ENCODE measurements at places on chromosomes 6 and 20.
A peak's percentile ranks its signal among the peaks of the same experiment; 100 is the strongest.

DNA sequence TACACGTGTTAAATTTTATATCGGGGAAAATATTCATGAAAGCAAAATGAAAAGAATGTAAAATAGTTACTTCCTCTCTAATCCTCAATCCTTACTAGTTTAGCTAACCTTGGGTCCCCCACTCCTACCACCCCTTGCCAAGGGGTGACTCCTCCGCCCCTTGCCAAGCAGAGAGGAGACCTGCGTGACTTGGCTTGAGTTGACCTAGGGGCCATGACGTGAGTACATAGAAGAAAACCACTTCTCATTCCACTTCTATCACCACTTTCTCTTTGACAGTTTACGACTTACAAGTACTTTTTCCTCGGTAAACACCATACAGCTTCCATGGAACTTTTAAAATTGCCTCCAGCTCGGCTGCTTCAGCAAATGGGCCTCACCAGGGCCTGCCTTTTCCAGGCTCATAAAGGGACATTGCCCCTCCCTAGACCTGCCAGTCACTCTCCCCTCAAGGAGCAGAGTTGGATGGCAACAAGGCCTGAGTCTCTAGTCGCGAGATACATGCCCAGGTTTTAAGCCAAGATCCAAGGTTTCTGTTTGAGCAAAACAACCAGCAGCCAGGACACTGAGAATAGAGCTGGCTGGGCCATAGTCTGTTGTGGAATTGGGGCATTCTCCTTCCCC is 29.9 kb downstream of the SDCBP2 start:
- no peak for DNase-seq

DNA sequence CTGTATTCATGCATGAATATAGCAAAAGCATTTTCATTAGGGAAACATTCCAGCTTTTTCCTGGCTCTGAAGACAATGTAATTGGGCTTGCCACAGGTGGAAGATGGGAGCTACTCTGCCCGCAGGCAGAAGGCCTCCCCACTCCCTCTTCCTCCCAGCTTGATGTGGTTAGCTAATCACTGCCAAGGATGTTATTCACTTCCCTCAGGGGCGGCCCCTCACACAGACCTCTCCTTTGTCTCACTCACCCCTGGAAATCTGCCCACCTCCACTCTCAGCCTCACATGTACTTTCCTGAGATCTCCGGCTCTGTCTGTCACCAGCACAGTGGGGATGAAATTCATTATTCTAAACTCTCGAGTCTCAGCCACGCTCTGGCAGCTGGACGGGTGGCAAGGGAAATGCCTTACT is 100.7 kb downstream of the ANKRD60 start:
- DNase-seq, result no peak

- DNase-seq, result no peak
Observed at GRCh38 chr6:37974381-37974780, 154.9 kb downstream of the ZFAND3 start.

- DNase-seq, result no peak
Observed at GRCh38 chr6:36622901-36623546, 28.9 kb downstream of the SRSF3 start.

GRCh38 chr20:13017883-13018535 is 9.2 kb downstream of the SPTLC3 start:
- no peak for DNase-seq

- DNase-seq, result no peak
Observed at GRCh38 chr6:17622144-17622543, 22.0 kb downstream of the FAM8A1 start.

DNA sequence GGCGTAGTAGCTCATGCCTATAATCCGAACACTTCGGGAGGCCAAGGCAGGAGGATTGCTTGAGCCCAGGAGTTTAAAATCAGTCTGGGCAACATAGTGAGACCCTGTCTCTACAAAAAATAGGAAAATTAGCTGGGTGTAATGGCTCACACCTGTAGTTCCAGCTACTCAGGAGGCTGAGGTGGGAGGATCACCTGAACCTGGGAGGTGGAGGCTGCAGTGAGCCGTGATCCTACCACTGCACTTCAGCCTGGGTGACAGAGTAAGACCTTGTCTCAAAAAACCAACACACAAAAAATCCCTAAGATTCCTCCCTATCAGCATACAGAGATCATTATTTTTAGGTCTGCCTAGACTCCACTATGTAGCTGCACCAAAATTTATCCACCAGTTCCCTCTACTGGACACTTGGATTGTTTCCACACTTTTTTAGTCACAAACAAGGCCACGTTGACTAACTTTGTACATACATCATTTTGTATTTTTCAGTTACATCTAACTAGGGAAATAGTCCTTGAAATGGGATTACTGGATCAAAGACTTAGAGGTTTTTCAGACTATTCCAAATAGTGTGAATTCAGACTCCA is 3.6 kb upstream of the PHF1 start:
- no peak for DNase-seq

GRCh38 chr6:100220543-100220942 is 226.5 kb upstream of the MCHR2 start:
- no peak for DNase-seq

DNA sequence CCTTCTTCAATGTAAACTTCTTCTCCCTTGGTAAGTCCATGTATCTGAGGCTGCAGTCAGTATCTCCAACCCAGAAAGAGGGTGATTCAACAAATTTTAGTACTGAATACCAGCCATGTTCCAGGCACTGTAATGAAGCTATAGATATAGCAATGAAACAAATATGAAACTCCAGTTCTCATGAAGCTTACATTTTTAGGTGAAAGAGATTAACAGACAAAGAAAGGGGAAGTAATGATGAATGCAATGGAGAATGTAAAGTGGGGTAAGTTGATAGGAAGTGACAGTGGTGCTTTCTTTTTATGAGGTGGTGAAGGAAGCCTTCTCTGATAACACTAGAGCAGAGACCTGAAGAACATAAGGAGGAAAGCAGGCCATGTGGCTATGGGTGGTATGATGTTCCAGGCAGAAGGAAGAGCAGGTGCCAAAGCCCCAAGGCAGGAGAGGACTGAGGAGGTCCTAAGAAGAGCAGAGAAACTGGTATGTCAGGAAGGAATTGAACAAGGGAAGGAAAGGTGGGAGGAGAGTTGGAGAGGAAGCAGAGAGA is 143.6 kb downstream of the TFAP2B start:
- DNase-seq, result no peak

- no peak for DNase-seq
Observed at GRCh38 chr6:157228426-157229131, 94.7 kb downstream of the TMEM242 start.

GRCh38 chr20:3283222-3283820 is 44.3 kb upstream of the SLC4A11 start:
- no peak for DNase-seq

DNA sequence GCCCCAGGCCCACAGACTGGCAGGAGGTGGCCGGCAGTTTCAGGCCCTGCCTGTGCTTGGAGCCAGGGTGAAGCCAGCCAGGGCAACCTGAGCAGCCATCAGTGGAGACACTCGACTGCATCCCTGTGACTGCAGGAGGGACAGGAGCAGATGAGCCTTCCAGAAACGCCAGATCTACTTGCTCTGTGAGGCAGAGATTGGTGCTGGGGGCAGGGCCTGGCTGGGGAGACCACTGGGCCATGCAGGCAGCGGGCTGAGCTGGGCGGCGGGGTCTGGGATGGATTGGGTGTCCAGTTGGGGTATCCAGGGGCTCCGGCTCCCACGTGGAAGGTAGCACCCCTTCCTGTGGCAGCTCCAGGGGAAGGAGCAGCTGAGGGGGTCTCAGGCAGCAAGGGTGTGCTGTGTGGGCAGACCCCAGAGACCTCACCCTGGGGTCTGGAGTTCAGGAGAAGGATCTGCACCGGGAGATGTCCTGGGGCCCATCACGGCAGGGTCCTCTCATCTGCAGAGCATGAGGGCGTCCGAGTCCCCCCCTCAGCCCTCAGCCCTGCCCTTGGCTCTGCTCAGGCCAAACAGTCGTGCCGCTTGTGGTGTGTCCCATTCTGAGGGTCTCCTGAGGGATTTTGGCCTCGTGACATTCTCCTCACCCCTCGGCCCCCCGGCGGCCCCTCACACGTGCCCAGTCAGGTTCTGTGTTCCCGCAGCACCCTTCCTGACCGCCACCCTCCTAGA is 334.9 kb downstream of the TAF4 start:
- DNase-seq, result no peak

- no peak for DNase-seq
Observed at GRCh38 chr6:166834049-166834448, 122.3 kb downstream of the RNASET2 start.

DNA sequence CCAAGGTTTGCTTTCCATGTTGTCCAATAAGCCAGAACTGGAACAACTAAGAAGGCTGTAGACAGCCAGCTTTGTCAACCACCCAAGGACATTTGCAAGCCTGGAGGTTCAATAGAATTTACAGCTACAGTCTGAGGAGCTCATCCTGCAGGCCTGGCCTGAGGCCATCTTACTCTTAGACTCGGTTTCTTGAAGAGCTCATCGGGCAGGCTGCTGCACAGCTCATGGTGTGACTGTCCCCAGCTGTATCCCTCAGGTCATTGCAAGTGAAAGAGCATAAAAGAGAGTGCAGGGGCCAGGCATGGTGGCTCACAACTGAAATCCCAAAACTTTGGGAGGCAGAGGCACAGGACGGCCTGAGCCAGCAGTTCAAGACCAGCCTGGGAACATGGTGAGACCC is 96.9 kb upstream of the FOXQ1 start:
- no peak for DNase-seq

GRCh38 chr6:166490671-166491500 is 95.6 kb downstream of the RAMACL start:
- peak; percentile 88 for DNase-seq

DNA sequence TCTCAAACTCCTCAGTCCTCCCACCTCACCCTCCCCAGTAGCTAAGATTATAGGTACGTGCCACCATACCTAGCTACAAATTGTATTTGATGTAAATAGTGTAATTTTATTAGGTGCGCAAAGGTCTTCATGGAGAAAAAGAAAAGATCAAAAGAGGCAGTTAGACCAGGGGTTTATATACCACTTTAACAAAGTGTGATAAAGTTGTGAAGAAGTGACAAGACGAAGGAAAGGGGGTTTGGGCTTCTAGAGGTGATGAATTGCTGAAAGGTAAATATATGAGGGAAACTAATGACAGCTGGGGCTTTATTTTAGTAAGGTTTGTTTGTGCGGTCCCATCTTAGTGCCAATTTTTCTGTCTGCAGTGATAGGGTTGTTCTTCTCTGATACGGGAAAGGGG is 105.3 kb downstream of the CD24 start:
- no peak for DNase-seq

GRCh38 chr6:46990031-46990644 is 52.0 kb downstream of the ADGRF1 start:
- no peak for DNase-seq

- DNase-seq, result no peak
Observed at GRCh38 chr6:118825661-118826060, 68.3 kb upstream of the ASF1A start.

DNA sequence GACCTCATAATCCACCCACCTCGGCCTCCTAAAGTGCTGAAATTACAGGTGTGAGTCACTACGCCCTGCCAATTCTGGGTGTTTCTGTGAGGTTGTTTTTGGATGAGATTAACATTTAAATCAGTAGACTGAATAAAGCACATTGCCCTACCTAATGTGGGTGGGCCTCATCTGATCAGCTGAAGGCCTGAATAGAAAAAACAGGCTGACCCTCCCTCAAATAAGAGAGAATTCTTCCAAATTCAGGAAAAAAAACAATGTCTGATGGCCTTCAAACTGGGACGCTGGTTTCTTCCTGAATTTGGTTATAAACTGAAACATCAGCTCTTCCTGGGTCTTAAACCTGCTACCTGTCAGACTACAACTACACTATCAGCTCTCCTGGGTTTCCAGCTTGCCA is 51.0 kb downstream of the POU3F2 start:
- DNase-seq, result no peak

- DNase-seq, result no peak
Observed at GRCh38 chr6:30035784-30036183, 25.3 kb upstream of the POLR1H start.

DNA sequence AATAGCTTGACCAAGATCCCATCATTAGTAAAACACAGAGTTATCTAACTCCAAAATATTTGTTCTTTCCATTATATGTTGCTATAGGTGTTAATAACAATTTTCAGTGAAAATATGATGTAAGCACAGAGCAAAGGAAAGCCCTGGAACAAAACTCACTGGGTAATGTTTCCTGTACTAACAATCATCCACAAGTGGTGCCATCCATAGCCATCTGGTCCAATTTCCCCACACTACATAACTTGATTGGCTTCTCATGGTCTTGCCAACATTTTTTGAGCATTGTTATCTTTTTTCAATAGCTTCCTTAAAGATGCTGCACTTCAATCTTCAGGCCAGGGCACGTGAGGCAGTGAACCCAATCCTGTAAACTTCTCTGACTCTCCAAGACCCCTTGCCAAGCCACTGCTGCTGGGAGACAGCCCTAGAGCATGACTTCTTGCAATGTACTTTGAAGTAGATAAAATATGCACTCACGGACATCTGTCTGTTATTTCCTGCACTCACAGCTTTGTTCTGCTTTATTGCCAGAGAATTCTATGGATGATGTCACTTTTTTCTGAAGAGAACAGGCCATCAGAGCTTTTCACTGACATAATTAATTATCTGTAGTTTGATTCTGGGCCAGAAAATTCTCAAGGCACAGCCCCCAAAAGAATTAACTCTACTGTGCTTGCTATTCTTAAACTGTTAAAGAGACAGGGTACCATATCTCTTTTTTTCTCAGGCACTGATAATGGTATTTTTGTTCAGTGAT is 97.5 kb upstream of the TMEM30A start:
- no peak for DNase-seq

- peak; percentile 35 for DNase-seq
Observed at GRCh38 chr6:53979468-53980067, 131.7 kb upstream of the MLIP start.

DNA sequence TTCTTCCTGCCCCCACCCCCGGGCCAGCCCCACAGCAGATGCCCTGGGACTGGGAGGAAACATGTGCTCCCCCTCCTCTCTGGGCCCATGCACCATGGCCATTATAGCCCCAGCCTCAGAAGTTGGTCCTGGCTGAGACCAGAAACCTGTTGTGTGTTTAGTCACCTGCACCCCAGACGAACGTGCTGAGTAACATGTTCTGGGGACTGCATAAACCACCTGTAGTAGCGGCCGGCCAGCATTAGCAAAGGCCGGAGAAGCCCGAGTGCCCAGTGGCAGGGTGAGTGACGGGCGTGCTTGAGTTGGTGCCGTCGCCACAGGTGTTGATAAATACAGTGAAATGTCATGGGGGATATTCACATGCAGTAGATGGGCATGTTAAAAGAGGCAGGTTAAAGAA is 73.9 kb downstream of the TCP11 start:
- DNase-seq, result no peak

DNA sequence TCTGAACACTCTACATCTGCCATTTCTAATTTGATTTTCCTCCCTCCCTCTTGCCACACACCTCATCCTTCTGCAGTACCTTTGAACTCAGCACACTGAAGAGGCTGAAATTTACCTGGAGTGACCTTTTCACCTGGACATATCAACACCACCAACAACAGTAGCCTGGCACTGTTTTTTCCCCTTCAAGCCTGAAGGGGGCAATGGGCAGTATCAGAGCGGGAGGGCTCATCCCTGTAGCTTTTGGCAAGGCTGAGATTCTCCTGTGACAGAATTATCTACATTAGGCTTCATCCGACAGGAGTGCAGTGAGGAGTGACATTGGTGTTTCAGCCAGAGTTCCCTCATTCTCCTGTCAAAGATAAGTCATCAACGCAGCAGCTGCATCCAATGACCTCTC is 312.8 kb upstream of the SPTLC3 start:
- DNase-seq, result no peak

GRCh38 chr6:27889628-27890444 is 22.4 kb downstream of the OR2B2 start:
- no peak for DNase-seq
